Effector CD8-positive, alpha-beta T cell (primary cell): ENCODE measurements at places on chromosomes 1 and 21.

DNA sequence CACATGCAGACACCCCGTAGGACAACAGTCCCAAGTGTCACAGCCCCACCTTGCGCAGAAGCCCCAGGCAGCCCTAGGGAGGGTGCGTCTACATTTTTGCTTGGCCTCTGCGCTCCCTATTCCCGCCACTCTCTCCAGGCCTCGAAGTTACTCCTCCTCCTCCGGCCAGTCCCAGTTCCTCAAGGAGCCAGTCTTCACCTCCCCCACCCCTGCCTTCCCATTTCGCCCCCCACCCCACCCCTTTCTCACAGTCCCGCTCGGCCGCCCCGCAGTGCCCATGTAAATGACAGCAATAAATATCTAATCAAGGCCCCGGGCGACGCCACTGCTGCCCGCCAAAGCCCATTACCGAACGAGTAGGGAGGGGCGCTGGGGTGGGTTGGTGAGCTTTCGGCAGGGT, 3.2 kb downstream of the DMBX1 start:
- DNase-seq, result no peak

- DNase-seq, result no peak
Observed at GRCh38 chr1:34645919-34646318, 108.9 kb upstream of the GJB5 start.

DNA sequence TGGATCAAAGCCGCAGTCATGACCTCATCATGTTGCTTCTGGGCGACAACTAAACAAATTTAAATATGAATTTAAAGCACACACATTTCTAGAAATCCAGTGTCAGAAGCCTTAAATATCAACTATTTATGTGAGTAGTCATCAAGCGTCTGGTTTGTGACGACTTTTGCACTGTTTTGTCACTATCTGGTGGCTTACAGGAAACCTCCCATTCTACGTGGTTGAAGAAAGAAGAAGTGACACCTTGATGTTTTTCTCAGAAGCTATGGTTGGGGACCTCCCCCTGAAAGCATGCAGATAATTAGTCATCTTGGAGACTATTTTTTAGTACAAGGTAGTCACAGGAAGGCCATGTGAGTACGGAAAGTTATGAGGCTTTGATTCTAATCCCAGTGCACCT, 58.5 kb downstream of the TENT5C start:
- DNase-seq, result no peak

- DNase-seq, result no peak
Observed at GRCh38 chr1:54610601-54611580, 12.4 kb downstream of the FAM151A start.

- DNase-seq, result no peak
Observed at GRCh38 chr1:81873946-81874345, 73.2 kb downstream of the ADGRL2 start.

GRCh38 chr1:29584776-29585175, 348.5 kb downstream of the PTPRU start:
- no peak for DNase-seq
